NCI-H510A (cell line): ENCODE measurements at places on chromosomes 4 and X.

GRCh38 chr4:5142726-5143125 is 91.4 kb downstream of the STK32B start:
- no peak for DNase-seq

DNA sequence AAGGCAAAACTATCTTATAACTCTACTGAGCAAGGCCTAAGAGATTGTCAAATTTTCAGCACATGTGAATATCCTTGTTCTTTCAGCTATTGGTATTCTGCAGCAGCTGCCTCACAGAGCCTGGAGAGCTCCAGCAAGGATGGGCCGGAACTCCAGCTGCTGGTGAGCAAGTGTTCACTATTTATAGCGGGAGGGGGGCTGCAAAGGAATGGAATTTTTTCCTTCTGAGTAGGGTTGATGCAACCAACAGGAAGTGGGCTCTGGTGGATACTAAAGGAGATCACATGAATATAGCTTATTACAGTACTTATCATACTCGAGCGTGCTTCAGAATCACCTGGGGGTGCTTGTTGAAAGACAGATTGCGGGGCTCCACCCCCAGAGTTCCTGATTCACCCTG is 20.2 kb upstream of the SETD7 start:
- no peak for DNase-seq

DNA sequence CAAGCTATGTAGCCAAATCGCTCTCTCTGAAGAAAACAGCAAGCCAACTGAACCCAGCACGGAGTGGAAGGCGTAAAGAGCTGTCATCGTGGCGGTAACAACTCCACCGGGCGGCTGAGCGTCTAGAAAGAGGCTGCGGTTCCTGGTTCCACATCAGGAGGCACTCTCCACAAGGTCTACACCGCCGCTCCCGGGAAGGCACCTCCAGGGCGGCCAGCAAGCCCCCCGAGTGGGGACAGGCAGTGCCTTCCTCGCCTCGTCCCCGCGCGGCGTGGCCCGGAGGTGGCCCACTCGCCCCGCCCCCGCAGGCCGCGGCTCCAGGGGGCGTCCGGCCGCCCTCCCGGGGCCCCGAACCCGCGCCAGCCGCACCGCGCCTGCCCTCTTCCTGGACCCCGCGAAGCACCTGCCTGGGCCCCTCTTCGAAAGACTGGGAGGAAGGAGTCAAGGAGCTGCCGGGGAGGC is 755 bp downstream of the KLHL8 start:
- peak; percentile 9 for DNase-seq

- no peak for DNase-seq
Observed at GRCh38 chrX:48558271-48558670, 16.0 kb upstream of the RBM3 start.

GRCh38 chr4:113637363-113637762 is 124.2 kb downstream of the CAMK2D start:
- no peak for DNase-seq
